ENCODE measurements at places on chromosomes 2 and 18.
A peak's percentile ranks its signal among the peaks of the same experiment; 100 is the strongest.

DNA sequence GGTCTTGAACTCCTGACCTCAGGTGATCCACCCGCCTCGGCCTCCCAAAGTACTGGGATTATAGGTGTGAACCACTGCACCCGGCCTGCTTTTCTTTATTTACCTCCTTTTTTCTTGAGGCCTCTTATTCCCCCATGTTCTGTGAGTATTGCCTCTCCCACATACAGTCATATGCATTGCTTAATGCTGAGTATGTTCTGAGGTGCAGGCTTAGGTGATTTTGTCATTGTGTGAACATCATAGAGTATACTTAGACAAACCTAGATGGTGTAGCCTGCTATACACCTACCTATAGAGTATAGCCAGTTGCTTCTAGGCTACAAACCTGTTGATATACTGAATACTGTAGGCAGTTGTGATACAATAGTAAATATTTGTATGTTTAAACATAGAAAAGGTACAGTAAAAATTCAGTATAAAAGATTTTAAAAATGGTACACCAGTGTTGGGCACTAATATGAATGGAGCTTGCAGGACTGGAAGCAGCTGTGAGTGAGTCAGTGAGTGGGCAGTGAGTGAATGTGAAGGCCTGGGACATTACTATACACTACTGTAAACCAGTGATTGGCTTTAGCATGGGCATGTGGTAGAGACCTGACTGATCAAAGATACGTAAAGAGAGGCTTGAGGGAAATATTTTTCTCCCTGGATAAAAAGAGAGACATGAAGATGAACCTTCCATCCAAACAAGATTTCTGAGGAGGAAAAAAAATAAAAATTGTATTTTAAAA is 17.6 kb downstream of the SLC39A10 start:
- DNase-seq: no peak

DNA sequence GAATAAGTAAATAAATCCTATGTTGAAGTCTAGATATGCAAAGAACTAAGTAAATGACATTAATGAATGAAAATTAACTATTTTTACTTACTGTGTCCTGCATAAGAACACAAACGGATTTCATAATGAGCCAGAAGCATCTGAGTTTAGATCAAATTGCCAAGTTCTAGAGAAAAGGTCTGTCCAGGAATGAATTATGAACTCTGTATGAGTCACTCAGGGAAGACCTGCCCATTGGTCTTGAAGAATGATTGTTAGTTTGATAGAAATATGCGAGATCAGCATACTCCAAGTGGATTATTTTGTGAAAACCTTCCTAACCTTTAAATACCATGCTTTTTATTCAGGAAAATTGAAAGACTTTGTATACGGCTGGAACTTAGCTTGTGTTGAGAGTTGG is 189.5 kb downstream of the DOK6 start:
- DNase-seq: no peak

DNA sequence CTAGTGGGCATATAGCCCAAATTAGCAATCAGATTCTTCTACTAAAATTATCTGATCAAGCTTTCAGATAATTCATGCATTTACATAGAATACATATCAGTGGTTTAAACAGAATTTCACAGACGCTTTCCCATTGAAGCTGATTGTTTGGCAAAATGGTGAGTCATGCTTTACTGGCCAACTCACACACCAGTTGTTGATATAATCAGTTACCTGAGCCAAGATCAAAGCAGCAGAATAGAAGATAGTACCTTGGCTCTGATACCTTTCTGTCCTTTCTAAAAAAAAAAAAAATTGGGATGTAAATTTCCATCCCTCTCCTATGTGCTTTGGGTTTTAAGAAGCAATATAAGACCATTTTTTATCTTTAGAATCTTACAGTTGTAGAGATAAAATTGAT is 178.0 kb downstream of the MCFD2 start:
- DNase-seq: no peak

DNA sequence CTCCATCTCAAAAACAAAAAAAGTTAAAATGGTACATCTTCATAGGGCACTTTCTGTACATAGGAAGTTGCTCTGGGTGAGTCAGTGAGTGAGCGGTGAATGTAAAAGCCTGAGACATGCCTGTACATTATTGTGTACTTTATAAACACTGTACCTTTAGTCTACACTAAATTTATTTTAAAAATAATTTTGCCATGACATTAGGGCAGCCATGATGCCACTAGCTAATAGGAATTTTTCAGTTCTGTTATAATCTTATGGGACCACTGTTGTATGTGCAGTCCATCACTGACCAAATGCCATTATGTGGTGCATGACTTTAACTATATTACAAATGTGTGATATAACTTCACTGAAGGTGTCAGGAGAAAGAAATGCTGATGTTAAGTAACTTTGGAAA is 11.0 kb upstream of the TXNDC2 start:
- no peak for DNase-seq

DNA sequence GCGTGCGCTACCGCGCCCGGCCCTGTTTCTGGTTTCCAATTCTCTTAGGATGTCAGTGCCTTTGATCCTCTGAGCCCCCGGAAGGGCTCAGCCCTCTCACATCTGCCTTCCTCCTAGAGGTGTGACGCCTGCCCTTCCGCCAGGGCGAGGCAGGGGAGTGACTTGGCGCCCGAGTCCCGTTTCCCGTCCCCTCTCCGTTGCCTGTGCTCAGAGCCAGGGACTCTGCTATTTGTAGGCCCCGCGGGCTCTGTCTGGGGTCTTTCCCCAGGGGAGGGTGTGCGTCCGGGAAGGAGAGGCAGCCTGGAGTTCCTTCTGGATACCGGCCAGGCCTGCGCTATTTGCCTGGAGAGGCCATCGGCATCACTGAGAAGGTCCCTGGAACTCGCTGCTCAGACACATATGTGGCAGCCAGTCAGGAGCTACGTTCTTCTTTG is 103.7 kb upstream of the TAF1B start:
- no peak for DNase-seq

- DNase-seq: no peak
These were observed 44.7 kb downstream of the MC5R start for GRCh38 chr18:13868501-13869271.

- no peak for DNase-seq
These were observed 24.5 kb upstream of the KCNE4 start for GRCh38 chr2:223027442-223027841.

DNA sequence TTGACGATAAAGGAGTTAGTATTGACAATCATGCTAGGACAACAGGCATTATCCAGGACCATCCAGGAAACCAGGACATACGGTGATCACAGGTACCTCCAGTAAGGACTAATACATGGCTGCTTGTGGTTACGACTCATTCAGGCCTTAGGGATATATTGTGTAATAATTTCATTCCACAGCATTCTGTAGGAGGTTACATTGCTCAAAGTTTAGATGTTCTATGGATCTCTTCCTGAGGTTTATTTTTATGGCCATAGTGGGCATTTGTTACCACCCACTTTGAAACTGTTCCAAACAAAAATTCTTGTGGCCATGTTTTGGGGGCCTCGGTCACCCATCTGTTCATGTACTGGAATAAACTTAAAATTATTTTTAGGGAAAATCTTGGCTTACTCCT is 431.6 kb downstream of the METTL4 start:
- no peak for DNase-seq

DNA sequence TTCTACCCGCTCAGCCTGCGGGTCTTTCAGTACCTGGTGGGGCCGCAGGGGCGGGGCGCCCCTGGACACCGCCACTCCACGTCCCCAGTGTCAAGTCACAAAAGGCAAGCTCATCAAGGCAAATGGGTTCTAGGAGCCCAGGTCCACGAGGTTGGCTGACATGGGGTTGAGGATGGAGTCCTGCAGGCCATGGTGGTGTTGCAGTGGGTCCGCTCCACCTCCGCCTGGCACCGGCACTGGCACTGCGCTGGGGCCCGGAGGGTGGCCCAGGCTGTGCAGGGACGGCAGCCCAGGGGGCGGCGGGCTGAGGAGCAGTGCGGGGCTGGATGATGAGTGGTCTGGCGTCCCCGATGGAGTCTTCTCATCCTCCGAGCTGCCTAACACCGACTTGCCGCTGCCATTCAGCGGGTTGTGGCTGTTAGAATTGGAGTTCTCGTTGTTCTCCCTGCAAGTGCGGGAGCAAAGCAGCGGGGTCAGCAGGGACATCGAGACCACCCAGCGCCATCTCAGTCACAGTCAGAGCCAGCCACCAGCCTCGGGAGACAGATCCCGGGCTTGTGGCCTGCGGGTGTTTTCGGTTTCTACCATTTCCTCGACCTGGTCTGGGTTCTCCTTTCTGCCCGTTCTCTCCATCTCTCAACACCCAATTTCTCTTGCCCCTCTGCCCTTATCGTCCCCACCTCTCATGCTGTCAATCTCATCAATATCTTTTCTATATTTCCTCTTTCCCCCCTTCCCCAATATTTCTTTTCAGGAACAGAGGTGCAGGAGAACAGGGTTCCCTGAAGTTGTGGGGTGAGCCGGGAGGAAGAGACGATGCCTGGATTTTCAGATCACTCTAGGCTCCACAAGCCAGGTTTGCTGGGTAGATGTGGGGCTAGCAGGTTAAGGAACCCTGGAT is 3.0 kb downstream of the SIX2 start:
- DNase-seq: no peak

DNA sequence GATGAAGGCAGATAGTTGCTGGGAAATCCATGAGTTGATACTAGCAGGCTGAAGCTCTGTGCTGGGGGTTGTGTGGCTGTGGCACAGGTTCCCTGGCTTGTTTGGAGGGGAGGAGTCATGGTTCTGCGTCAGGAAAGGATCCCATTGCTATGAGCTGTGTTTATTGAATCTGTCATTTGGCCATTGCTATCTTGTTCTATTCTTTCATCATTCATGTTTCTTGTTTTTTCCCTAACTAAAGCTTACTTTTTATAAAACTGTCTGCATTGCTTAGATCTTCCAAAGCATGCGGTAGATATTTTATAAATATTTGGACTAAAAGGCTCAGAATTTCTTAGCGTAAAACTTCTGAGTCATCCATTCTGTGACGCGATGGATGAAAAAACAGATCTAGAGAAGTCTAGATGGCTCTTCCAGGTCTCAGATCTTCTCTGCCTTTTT is 335.3 kb downstream of the PTPRM start:
- no peak for DNase-seq

- no peak for DNase-seq
These were observed 11.0 kb upstream of the ALPK2 start for GRCh38 chr18:58639751-58640427.

DNA sequence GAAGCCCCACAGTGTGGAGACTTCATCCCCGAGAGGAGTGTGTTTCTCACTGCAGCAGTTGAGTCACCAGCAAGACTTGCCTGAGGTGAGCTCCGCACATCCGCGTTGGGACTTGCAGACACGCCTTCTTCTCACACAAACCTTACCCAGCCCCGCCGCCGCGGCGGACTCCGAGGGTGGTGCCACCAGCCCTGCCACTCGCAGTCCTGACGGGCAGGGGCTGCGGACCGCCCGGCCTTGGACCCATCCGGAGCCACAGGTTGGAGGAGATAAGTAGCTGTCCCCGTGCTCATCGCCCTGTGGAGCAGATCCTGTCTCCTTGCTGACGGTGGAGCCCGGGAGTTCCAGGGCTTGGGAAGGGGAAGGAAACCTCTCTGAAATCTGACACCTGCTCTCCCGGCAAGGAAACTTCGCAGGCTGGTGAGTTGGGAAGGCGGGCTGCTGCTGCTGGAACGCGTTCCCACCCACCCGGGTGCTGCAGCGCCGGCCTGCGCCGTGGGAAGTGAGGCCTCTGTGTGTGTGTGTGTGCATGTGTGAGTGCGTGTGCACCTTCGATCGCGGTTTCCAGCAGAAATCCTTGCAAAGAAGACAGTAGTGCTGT is at the start of gene RAB27B:
Gene RAB27B (plus strand): TSS at position 197 of the 601 bp plus-strand sequence. CDS start 49,109 bp downstream, outside the sequence.
- peak; percentile 49 for DNase-seq

DNA sequence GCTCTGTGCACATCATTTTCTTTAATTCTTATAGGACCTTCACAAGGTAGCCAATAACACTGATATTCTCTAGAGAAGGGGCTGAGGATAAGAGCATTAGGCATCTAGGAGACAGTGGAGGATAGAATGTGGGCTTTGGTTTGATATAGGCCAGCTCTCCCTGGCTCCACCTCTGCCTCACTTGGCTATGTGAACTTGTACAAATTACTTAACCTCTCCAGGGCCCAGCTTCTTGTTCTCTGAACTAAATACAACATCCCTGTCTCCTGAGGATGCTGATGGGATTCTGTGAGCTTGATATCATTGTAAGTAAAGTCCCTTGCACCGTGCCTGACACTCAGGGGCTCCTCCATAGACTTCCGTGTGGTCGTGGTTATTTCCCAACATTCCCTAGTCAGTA is 87.3 kb downstream of the ACOXL start:
- no peak for DNase-seq

- DNase-seq: no peak
These were observed 434.7 kb downstream of the EIPR1 start for GRCh38 chr2:2942906-2943305.

DNA sequence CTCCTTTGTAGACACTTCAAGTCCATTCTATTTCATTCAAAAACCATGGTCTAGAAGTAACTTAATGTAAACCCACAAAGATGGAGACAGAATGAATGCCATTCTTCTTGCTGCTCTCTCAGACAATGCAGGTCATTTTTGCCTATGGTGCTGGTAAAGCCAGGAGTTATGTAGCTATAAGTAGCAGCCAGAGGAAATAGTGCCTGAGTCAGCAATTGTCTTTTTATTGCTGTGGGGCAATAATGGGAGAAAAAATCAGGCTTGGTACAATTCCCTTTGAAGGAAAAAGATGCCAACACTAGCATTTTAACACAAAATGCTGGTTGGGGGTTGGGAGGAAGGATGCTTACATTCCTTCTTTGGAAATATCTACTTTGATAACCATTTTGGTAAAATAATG is 43.5 kb downstream of the SCN1A start:
- no peak for DNase-seq

DNA sequence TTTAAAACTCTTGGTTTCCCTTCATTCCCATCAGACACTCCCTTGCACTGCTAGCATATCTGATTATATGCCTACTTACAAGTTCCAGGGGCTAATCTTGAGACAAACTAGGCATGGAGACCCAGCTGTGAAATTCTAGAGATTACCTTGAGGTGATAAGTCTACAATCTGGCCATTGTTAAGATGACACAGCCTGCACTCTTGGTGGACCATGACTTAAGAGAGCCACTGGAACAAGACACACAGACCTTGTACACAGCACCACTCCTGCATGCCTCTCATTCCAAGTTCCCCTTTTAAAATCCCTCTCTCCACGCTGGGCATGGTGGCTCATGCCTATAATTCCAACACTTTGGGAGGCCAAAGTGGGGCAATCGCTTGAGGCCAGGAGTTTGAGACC is 387.2 kb upstream of the DCC start:
- DNase-seq: no peak

DNA sequence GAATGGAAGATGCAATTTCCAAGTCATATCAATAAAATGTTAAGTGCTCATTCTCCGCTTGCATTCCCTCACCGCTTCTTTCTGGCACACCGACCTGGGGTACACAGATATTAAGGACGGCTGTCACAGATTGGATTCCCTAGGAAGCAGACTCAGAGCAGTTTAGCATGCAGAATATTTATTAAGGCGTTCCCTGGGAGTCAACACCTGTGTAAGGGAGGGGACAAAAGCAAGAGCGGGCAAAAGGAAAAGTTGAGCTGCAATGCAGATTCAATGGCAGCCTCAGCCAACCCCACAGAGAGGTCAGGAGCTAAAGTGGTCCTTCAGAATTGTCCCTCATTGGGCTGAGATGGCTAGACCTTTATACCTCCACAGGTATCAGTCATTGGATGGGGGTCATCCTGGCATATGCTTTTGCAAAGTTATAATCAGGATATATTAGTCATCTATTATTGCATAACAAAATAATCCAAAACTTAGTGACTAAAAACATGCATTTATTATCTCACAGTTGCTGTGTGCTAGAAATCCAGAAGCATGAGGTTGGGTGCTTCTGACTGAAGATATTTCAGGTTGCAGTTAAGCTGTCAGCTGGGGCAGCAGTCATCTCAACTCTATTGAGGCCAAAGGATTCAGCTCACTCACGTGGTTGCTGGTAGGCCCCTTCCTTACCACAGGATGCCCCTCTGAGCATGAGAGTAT is 27.0 kb upstream of the INO80D start:
- DNase-seq: no peak
